ENCODE measurements at places on chromosomes 12 and 14. TPM values are rescaled to one million over a fixed set of nuclear protein-coding genes. Genes with fewer than 3 reads are reported as not detected.

The CLEC7A gene
- 25.3 TPM for total RNA-seq

The KRT79 gene
- 1.0 TPM for total RNA-seq

The FGF6 gene
- not detected for total RNA-seq

The SERPINA9 gene
- 0.05 TPM for total RNA-seq

The MLH3 gene
- 22.8 TPM for total RNA-seq

The VRTN gene
- 0.05 TPM for total RNA-seq

The KLRC1 gene
- total RNA-seq = 0.80 TPM

The HOXC11 gene
- total RNA-seq = not detected

The RAB3IP gene
- 22.8 TPM for total RNA-seq

The GPRC5A gene
- 0.09 TPM for total RNA-seq

The MGP gene
- 14.5 TPM for total RNA-seq

The CCDC198 gene
- total RNA-seq = not detected

The OTX2 gene
- total RNA-seq = 0.14 TPM

The SYCP3 gene
- total RNA-seq = 0.76 TPM

The CIROP gene
- 0.05 TPM for total RNA-seq

Measured in thymus (tissue), 14 donors.